ENCODE measurements at places on chromosomes 7 and 10.

DNA sequence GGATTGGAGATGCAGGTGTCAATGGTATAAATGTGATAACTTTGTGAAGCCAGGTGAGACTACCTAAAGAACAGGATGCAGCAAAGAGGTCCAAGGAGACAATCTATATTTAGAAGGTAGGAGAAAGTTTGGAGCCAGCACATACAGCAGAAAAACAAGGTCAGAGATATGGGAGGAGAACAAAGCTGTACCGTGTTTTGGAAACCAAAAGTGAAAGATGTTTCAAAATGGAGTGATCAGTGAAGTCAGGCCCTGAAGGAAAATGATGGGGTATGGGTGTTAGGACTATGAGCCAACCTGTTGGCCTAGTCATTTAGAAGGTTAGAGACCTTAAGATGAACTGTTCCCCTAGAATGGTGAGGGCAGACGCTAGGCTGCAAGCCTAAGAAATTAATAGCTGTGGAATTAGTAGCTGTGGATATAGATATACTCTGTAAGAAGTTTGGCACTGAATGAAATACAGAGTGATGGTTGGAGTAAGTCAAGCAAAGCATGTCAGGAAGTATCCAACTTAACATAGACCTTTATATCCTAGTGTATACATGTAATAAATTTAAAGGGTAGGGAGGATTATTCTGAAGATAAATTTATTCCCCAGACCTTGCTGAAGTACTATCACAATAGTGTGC lies 149.8 kb upstream of the WNT16 start:
- H3K36me3 ChIP-seq = no peaks in the 10 kb centered on the region
- peaks cover 6% of the 10 kb centered on the region for H3K4me1 ChIP-seq
- no peak overlapping the region for H3K27ac ChIP-seq
- no peak for DNase-seq
- peaks cover 43% of the 10 kb centered on the region for H3K27me3 ChIP-seq
- no peak overlapping the region for H3K4me3 ChIP-seq

GRCh38 chr7:44533301-44534055 lies 7.7 kb downstream of the NPC1L1 start:
- no peaks in the 10 kb centered on the region for H3K36me3 ChIP-seq
- DNase-seq = no peak
- H3K4me3 ChIP-seq = no peak overlapping the region
- no peak overlapping the region for H3K27ac ChIP-seq
- peaks cover 8% of the 10 kb centered on the region for H3K27me3 ChIP-seq

- DNase-seq = no peak
- no peak overlapping the region for H3K4me3 ChIP-seq
- H3K27ac ChIP-seq = no peak overlapping the region
- H3K36me3 ChIP-seq = peaks cover 4% of the 10 kb centered on the region
- no peaks in the 10 kb centered on the region for H3K4me1 ChIP-seq
These were observed 5.2 kb downstream of the ADCY1 start for GRCh38 chr7:45579391-45579801.

GRCh38 chr7:112411186-112411795 lies 39.0 kb upstream of the IFRD1 start:
- no peak overlapping the region for H3K27ac ChIP-seq
- no peak overlapping the region for H3K4me3 ChIP-seq

DNA sequence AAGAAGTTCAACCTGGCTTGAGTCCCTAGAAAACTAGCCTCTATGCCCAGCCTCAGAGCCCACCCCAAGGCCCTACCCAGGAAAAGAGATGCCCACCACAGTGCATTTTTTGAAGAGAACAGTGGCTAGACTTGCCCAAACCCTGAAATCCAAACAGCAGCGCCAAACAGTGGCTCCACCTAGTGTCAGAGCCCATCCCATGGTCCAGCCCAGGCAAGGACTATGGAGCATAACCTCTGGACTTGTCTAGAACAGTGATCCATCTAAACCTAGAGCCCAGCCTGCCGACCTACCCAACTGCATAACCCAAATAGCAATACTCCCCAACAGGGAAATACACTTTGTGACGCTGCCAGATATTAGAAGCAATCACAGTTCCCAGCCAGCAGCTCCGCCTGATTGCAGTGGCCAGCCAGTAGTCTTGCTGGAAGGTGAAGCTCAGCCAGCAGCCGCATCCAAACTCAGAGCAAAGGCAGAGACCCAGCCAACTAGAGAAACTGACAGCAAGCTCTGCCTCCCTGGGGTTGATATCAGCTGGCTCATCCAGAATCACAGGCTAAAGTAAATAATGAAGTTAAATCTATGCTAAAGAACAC lies 44.5 kb downstream of the HBP1 start:
- no peaks in the 10 kb centered on the region for H3K4me1 ChIP-seq
- H3K36me3 ChIP-seq = peaks cover 7% of the 10 kb centered on the region
- DNase-seq = no peak
- H3K27me3 ChIP-seq = no peaks in the 10 kb centered on the region
- H3K27ac ChIP-seq = no peak overlapping the region

DNA sequence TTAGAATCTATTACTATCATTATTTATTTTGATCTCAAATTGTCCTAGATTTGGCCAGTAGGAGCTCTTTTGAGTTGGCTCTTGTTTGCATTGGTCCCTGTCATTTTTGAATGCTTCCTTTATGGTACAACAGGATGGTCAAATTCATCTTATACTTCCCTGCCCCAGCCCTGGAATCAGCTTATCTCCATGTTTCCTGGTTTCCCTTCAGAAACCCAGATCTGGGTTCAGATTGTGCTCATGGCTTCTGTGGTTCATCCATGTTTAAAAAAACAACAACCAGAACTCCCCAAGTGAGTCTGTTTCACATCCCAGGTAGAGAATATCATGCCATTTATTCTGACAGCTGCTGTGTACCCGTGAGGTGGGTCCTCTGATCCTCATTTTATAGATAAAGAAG lies 10.6 kb downstream of the ZFYVE27 start:
- no peaks in the 10 kb centered on the region for H3K27me3 ChIP-seq
- peaks cover 70% of the 10 kb centered on the region for H3K36me3 ChIP-seq
- H3K27ac ChIP-seq = no peak overlapping the region
- peaks cover 19% of the 10 kb centered on the region for H3K4me1 ChIP-seq

DNA sequence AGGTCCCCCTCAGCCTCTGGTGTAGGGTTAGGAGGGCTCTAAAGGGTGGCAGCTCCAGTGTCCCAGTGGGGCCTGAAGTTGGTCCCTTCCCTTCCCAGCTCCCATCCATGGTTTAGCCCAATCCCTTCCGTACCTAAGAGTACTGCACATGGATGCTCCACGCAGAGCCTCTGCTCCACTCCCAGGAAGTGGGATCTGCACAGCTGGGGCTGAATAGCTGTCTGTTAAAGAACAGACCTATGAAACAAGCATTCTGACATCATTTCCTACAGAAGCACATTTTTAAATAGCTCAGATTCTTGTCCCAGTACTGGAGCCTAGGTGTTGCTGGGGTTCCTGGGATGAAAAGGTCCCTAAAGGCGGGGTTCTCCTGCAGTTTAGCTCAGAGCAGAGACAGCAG lies 135.9 kb downstream of the ZMYND11 start:
- no peak overlapping the region for H3K27ac ChIP-seq
- H3K4me3 ChIP-seq = no peak overlapping the region
- H3K4me1 ChIP-seq = no peaks in the 10 kb centered on the region
- no peaks in the 10 kb centered on the region for H3K27me3 ChIP-seq
- H3K36me3 ChIP-seq = peaks cover 2% of the 10 kb centered on the region
- DNase-seq = no peak

- H3K4me1 ChIP-seq = peaks cover 5% of the 10 kb centered on the region
- peak within 1 kb of the TSS; percentile 75 for H3K4me3 ChIP-seq
- no peak for DNase-seq
These were observed at the start of gene TMEM229A for GRCh38 chr7:124032369-124033094. Gene TMEM229A (minus strand): TSS chr7:124033067. CDS start chr7:124033003, 64 bp downstream.

DNA sequence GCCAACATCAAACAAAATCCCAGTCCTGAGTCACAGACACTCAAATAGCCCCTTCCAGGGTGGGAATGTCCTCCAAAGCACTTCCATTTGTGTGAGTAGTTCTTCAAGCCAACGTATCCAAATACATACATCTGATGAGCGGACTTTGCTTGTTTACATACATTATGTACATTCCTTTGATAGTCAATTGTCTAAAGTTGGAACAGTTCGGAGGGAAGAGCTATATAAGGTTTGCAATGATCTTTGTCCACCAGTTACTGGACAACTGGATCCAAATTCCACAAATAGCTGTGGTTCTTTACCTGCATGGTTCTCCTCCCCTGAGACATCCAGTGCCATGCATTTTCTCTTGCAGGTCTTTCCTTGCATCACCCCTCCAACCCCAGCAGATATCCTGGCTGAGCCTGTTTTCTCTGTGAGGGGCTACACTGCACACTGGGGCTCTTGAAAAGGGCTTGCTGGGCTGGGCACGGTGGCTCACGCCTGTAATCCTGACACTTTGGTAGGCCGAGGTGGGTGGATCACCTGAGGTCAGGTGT lies 4.7 kb upstream of the MGMT start:
- no peaks in the 10 kb centered on the region for H3K4me1 ChIP-seq
- H3K4me3 ChIP-seq = no peak overlapping the region
- peaks cover 4% of the 10 kb centered on the region for H3K36me3 ChIP-seq
- H3K27me3 ChIP-seq = peaks cover 55% of the 10 kb centered on the region

- no peak overlapping the region for H3K4me3 ChIP-seq
- no peak for DNase-seq
- peaks cover 4% of the 10 kb centered on the region for H3K36me3 ChIP-seq
- no peaks in the 10 kb centered on the region for H3K4me1 ChIP-seq
These were observed 273.6 kb upstream of the PODXL start for GRCh38 chr7:131829947-131830558.

- DNase-seq = no peak
- H3K4me3 ChIP-seq = no peak overlapping the region
- H3K4me1 ChIP-seq = no peaks in the 10 kb centered on the region
- no peaks in the 10 kb centered on the region for H3K27me3 ChIP-seq
- H3K27ac ChIP-seq = no peak overlapping the region
These were observed 122.3 kb upstream of the ANKRD30A start for GRCh38 chr10:37003126-37003525.

- no peaks in the 10 kb centered on the region for H3K27me3 ChIP-seq
- no peaks in the 10 kb centered on the region for H3K36me3 ChIP-seq
- DNase-seq = no peak
- H3K4me1 ChIP-seq = no peaks in the 10 kb centered on the region
- no peak overlapping the region for H3K27ac ChIP-seq
These were observed 370.6 kb downstream of the PARD3 start for GRCh38 chr10:34444223-34445183.

DNA sequence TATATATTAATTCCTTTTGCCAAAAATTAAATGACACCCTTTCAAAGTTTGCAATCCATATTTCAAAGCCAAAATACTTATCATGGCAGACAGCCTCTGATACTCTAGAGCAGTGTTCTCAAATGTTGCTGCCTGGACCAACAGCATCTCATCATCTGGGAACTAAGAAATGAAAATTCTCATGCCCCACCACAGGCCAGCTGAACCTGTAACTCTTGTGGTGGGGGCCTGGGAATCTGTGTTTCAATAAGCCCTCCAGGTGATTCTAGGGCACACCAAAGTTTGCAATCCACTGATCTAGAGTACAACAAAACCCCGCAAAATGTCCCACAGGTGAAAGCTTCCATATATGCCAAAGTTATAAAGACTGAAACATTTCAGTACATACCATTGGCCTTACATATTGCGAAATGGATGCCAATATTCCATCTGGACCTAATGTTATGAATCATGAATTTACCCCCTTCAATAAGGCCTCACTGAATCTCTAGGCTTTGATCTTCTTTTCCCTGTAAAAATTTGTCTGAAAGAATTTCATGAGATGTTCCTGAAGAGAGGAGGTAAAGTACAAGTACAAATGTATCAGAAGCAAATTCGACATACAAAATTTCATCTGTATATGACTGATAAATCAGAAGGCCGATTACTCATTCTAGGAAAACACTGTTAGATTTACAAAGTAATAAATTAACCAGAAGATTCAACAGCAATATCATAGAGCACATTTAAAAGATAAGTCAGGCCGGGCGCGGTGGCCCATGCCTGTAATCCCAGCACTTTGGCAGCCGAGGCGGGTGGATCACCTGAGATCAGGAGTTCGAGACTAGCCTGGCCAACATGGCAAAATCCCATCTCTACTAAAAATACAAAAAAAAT lies 25.3 kb upstream of the EPC1 start:
- peak overlapping the region; percentile 36 for H3K4me3 ChIP-seq
- peaks cover 51% of the 10 kb centered on the region for H3K4me1 ChIP-seq
- no peak for DNase-seq
- peaks cover 34% of the 10 kb centered on the region for H3K36me3 ChIP-seq

DNA sequence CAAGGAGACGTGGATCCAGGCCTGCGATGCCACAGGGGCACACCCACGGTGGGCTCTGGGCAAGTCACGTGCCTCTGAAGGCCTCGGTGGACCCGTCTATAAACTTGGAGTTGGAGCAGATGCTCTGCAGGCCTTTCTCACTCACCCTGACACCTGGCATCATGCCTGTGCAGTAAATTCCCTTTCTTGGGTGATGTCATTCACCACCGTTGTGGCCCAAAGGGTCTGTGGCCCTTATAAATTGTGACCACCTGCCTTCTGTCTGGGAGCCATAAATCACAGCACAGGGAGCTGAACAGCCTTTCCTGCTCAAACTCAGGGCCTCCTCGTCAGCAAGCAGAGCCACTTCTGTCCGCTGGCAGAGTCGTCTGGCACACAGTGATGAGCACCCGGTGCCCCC lies 52.2 kb downstream of the GPAM start:
- H3K27me3 ChIP-seq = no peaks in the 10 kb centered on the region
- no peaks in the 10 kb centered on the region for H3K36me3 ChIP-seq
- H3K4me1 ChIP-seq = no peaks in the 10 kb centered on the region
- H3K27ac ChIP-seq = no peak overlapping the region
- no peak overlapping the region for H3K4me3 ChIP-seq
- no peak for DNase-seq

- no peaks in the 10 kb centered on the region for H3K36me3 ChIP-seq
- H3K4me1 ChIP-seq = no peaks in the 10 kb centered on the region
- no peak overlapping the region for H3K27ac ChIP-seq
- no peaks in the 10 kb centered on the region for H3K27me3 ChIP-seq
- DNase-seq = no peak
These were observed 186.8 kb downstream of the COBL start for GRCh38 chr7:51129527-51130472.

All from effector memory CD8-positive, alpha-beta T cell (primary cell).